ENCODE measurements at places on chromosomes 2 and 18.

DNA sequence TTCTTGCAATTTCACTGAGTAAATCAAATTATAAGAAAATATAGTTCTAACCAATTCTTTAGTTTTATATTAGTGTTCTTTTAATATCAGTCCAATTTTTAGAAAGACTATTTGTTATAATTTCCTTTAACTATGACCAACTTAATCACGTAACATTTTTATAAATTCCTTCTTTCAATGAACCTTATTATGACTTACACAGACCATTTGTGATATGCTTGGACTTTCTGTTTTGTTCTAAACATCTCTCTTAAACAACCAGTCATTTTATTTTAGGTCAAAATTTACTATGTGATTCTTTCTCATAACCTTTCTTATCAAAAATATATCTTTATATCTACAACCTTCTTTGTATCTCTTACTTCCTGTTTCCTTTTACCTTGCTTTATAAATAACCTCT, 39.5 kb upstream of the DYNAP start:
- DNase-seq: no peak

- no peak for DNase-seq
Observed at GRCh38 chr2:96393989-96394761, 58.6 kb downstream of the NCAPH start.

- DNase-seq: no peak
Observed at GRCh38 chr2:11745613-11746375, 638 bp upstream of the LPIN1 start.

- DNase-seq: no peak
Observed at GRCh38 chr2:85770369-85770768, 16.6 kb downstream of the ATOH8 start.

GRCh38 chr2:111897924-111898702, at the start of gene MERTK:
MERTK (plus strand) TSS chr2:111898607; CDS start chr2:111898736, 129 bp downstream.
- peak; percentile 26 for DNase-seq

- no peak for DNase-seq
Observed at GRCh38 chr2:44799105-44799504, 142.4 kb upstream of the SIX3 start.

DNA sequence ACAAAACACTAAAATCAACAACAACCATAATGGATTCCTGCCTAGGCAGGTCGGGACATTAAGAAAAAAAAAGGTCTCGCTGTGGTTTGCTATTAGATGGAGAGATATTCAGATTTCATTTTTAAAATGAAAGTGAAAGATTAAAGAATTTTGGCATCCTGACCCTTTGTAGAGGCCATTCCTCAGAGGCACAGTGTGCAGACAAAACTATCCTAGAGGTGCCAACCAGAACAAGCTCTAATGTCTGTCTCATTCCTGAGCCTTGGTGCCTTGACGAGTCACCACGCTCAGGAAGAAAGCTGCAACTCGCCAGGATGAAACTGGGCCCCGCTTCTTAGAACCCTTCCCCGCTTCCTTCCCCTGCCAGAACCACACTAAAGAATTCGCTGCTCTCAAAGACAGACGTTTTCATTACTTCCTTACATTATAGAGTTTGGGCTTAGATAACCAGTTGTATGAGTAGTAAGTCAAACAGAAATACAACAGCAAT, 156.0 kb downstream of the TGIF1 start:
- DNase-seq: no peak

GRCh38 chr2:240430595-240430994, 4.9 kb upstream of the GPC1 start:
- DNase-seq: peak; percentile 0

DNA sequence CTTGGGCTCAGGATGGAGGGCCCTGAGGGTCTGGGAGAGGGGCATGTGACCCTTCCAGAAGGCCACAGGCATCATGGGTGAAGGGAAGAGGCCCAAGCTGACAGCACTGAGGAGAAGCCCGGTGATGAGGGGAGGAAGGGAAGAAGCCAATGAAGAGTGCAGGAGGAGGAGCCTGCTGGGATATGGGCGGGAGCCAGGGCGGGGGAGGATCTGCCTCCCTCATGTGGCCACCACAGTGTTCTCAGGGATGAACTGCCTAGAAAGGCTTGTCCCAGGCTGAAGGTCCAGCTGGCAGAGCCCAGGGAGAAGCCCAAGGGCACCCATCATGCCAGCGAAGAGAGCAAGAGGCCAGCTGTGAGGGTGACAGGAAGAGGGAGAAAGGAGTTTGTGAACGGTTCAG, 24.6 kb upstream of the PLB1 start:
- no peak for DNase-seq

GRCh38 chr2:61770298-61770697, 83.6 kb downstream of the FAM161A start:
- no peak for DNase-seq

GRCh38 chr2:64470766-64471295, 16.9 kb downstream of the LGALSL start:
- DNase-seq: no peak

DNA sequence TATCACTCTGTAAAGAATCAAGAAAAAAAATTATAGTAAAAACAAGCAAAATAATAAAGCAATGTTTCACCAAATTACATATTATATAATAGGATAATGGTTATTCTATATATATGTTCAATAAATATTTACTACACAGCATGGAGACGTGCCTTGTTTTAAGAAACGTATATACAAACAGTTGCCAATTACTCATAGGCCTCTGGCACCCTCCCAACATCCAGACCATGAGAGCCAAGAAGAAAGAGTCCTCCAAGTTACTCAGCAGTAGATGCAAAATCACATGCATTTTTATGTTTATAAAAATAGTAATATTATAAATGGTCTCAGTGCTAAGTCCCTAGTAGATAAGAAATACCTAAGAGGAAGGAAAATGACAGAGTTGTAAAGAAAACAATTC, 64.8 kb downstream of the REV1 start:
- DNase-seq: no peak

DNA sequence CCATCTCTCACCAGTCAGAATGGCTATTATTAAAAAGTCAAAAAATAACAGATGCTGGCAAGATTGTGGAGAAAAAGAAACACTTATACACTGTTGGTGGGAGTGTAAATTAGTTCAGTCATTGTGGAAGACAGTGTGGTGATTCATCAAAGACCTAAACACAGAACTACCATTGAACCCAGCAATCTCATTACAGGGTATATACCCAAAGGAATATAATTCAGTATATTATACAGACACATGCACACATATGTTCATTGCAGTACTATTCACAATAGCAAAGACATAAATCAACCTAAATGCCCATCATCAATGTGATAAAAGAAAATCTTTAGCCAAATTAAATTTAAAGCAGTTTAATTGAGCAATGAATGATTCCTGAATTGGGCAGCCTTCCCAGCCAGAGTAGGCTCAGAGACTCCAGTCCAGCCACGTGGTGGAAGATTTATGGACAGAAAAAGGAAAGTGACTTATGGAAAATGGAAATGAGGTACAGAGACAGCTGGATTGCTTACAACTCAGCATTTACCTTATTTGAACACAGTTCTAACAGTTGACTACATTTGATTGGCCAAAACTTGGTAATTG, 377.1 kb upstream of the SLC39A10 start:
- DNase-seq: no peak

- no peak for DNase-seq
Observed at GRCh38 chr2:24828238-24828996, 35.2 kb downstream of the CENPO start.

DNA sequence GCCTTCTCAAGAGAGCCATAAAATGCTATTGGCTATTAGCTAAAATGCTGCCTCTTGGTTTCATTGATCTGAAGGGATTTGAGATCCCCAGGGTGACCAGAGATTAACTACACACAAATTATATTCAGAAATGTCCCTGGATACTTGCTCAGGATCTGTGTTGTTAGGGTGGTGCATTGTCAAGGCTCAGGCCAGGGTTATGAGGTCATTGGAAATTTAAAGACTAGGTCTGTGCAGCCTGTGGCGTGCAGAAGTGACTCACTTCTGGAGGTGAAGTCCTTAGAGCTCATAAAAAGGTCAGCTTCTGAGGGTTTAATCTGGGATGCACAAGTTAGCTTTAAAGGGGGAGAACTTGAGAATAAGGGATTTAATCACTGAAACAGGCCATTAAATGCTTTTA, 23.5 kb downstream of the LRRTM1 start:
- DNase-seq: no peak

GRCh38 chr2:190432567-190433231, 24.5 kb downstream of the MFSD6 start:
- DNase-seq: no peak

DNA sequence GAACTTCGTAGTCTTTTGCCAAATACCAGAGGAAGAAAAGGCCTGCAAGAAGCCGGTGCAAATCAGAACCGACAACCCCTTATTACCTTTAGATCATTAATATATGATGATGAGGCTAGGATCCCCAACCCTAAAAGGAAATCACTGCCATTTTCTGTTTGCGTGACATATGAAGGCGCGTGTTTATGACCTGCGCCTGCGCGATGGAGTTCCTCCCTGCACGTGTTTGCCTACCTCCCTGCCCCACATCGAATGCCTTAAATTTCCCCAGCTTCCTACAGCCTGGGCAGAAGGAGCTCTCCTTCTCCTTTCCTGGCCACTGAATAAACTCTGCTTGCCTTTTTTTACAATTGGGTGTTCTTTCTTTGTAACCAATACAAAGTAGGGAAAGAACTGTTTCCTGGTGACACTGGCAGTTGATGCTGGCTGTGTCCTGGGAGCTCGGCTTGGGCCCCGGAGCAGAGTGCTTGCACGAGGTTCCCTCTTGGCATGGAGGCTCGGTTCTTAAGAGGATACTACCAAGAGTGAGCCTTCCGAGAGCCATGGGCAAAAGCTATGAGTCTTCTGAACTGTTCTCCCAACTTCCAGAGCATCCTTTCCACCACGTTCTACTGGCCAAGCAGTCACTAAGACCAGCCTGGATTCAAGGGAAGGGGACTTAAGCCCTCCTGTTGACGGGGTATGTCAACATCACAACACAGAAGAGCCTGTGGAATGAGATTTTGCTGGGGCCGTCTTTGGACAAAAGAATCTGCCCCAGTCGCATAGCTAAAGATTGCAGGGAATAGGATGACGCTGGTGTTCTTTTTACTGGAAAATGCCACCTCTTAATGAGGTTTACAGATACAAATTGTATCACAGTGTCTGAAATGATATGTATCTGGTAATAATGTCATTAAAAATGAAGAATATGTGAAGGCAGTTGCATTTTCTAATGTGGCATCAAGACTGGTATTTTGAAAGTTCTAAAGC, 179.8 kb downstream of the SH3BP4 start:
- no peak for DNase-seq
